ENCODE measurements at places on chromosomes 7 and 10. TPM values are rescaled to one million over a fixed set of nuclear protein-coding genes. Genes with fewer than 3 reads are reported as not detected.

IKZF1 gene
- total RNA-seq = 2.2 TPM

CCDC172 gene
- not detected for total RNA-seq

FEZF1 gene
- total RNA-seq = 0.13 TPM

KLLN gene
- 0.24 TPM for total RNA-seq

UFSP1 gene
- total RNA-seq = 2.1 TPM

AVL9 gene
- total RNA-seq = 12.5 TPM

CNTNAP2 gene
- total RNA-seq = 0.22 TPM

LBX1 gene
- 0.13 TPM for total RNA-seq

MMRN2 gene
- 28.0 TPM for total RNA-seq

ADAP1 gene
- 12.5 TPM for total RNA-seq

TPST1 gene
- total RNA-seq = 4.8 TPM

CDK1 gene
- total RNA-seq = 0.35 TPM

PLPP4 gene
- 0.27 TPM for total RNA-seq

OPALIN gene
- not detected for total RNA-seq

HOXA2 gene
- total RNA-seq = 0.30 TPM

CDH23 gene
- 9.3 TPM for total RNA-seq

Measured in cardiac septum (tissue), 1 donor.